ENCODE measurements at places on chromosomes 4 and X. TPM values are rescaled to one million over a fixed set of nuclear protein-coding genes. Genes with fewer than 3 reads are reported as not detected.

KIT gene
- not detected for total RNA-seq

IL13RA1 gene
- total RNA-seq = 28.1 TPM

MAGEA9B gene
- not detected for total RNA-seq

TMEM31 gene
- not detected for total RNA-seq

DRD5 gene
- not detected for total RNA-seq

ATP1B4 gene
- not detected for total RNA-seq

GPR173 gene
- 0.28 TPM for total RNA-seq

TMEM154 gene
- total RNA-seq = 57.7 TPM

UGT2A1 gene
- total RNA-seq = not detected

PHEX gene
- 1.2 TPM for total RNA-seq

PCYT1B gene
- 0.60 TPM for total RNA-seq

TLR10 gene
- not detected for total RNA-seq

ABLIM2 gene
- total RNA-seq = 0.23 TPM

EXOC1L gene
- total RNA-seq = not detected

TDO2 gene
- total RNA-seq = not detected

NCAPG gene
- total RNA-seq = 30.4 TPM

GC gene
- total RNA-seq = not detected

HTR2C gene
- total RNA-seq = not detected

RPL10 gene
- total RNA-seq = 4,888 TPM

TNMD gene
- total RNA-seq = not detected

DIPK2B gene
- not detected for total RNA-seq

EDNRA gene
- total RNA-seq = 5.4 TPM

BTC gene
- total RNA-seq = 0.71 TPM

NAP1L5 gene
- total RNA-seq = 2.7 TPM

BEX4 gene
- 20.9 TPM for total RNA-seq

ELK1 gene
- 30.1 TPM for total RNA-seq

CFP gene
- 0.21 TPM for total RNA-seq

HSFX2 gene
- not detected for total RNA-seq

TASL gene
- total RNA-seq = not detected

TMEM150C gene
- total RNA-seq = 0.42 TPM

NEUROG2 gene
- not detected for total RNA-seq

SLC25A5 gene
- total RNA-seq = 486 TPM

ADH7 gene
- 14.7 TPM for total RNA-seq

NKX6-1 gene
- total RNA-seq = not detected

RNF175 gene
- total RNA-seq = not detected

SLC34A2 gene
- 0.21 TPM for total RNA-seq

XAGE2 gene
- not detected for total RNA-seq

NAP1L3 gene
- total RNA-seq = not detected

TLR6 gene
- 1.6 TPM for total RNA-seq

CXorf49 gene
- not detected for total RNA-seq

CABS1 gene
- not detected for total RNA-seq

ETDA gene
- total RNA-seq = not detected

PALLD gene
- 57.5 TPM for total RNA-seq

ASMT gene
- total RNA-seq = not detected

ARR3 gene
- total RNA-seq = not detected

PPA2 gene
- 148 TPM for total RNA-seq

TLR3 gene
- total RNA-seq = 2.4 TPM

ENPP6 gene
- not detected for total RNA-seq

EFHC2 gene
- 1.3 TPM for total RNA-seq

MAGIX gene
- 1.7 TPM for total RNA-seq

PDCL2 gene
- not detected for total RNA-seq

RAB9B gene
- 0.19 TPM for total RNA-seq

CYBB gene
- total RNA-seq = not detected

NLGN3 gene
- total RNA-seq = 0.07 TPM

PABPC1L2B gene
- not detected for total RNA-seq

FOXR2 gene
- not detected for total RNA-seq

LONRF3 gene
- total RNA-seq = not detected

Measured in airway epithelial cell (primary cell).